Stimulated activated CD4-positive, alpha-beta T cell treated with anti-CD3 and anti-CD28 coated beads, Interleukin-12 subunit alpha, Interleukin-12 subunit beta, amount 100 ng/mL, for 24 hours (primary cell): ENCODE measurements at places on chromosomes 3 and 15.
A peak's percentile ranks its signal among the peaks of the same experiment; 100 is the strongest.

GRCh38 chr3:188656196-188656982, 502.4 kb downstream of the LPP start:
- DNase-seq: no peak

DNA sequence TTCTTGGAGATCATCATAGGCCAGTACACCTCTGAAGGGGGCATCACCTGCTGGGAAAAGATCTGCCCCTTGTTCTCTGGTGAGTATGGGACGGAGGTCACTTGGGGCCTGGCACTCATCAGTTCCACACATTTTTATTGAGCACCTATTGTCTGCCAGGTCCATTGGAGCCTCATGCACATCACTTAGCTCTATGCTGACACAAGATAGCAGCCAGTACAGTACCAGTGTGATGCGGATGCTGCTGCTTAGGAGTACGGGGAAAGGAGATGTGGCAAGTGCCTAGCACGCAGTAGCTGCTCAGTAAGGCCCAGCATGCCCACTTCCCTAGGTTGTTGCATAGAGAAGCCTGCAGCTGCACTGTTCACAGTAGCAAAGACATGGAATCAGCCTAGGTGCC, 43.4 kb downstream of the SLC6A6 start:
- no peak for DNase-seq

- no peak for DNase-seq
Measured at GRCh38 chr3:144482876-144483275, 511.3 kb downstream of the DIPK2A start.

GRCh38 chr3:25456723-25457670, 28.9 kb downstream of the RARB start:
- no peak for DNase-seq

GRCh38 chr3:20028905-20029331, 11.3 kb upstream of the KAT2B start:
- no peak for DNase-seq

- no peak for DNase-seq
Measured at GRCh38 chr3:14031271-14031670, 93.4 kb downstream of the CHCHD4 start.

- DNase-seq: no peak
Measured at GRCh38 chr3:124974691-124975090, 40.1 kb upstream of the MUC13 start.

- DNase-seq: no peak
Measured at GRCh38 chr15:59437142-59437816, 707 bp upstream of the FAM81A start.

- no peak for DNase-seq
Measured at GRCh38 chr3:69178838-69179739, 56.7 kb upstream of the LMOD3 start.

DNA sequence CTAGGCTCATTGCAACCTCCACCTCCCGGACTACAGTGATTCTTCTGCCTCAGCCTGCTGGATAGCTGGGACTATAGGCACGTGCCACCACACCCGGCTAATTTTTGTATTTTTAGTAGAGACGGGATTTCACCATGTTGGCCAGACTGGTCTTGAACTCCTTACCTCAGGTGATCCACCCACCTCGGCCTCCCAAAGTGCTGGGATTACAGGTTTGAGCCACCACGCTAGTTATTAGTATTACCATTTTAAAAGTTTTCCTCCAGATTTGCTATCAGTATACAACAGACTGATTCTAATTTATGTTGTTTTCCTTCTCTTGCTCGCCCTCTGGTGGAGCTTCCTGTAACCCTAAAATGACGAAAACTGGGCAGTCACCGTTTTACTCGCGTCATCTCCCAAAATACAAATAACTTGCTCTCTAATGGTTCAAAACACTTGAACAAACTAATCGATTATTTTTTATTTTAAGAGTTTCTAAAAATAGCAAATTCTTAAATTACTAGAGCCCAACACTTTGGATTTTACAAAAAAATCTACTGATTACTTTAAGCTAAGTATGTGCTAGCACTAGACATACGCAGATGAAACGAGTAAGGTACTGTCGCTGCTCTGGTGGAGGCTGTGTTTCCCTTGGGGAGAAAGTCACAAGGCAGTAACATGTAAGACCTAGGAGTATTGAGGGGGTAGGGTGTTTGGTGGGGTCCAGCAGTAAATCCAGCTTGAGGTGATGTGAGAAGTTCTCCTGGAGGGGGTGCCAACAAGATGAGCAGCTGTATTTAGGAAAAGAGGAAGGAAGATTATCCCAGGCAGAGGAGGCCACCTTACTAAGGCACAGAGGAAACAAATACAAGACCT, 203.3 kb downstream of the MBNL1 start:
- peak; percentile 22 for DNase-seq

GRCh38 chr3:12751571-12751970, 7.5 kb downstream of the TMEM40 start:
- DNase-seq: no peak

DNA sequence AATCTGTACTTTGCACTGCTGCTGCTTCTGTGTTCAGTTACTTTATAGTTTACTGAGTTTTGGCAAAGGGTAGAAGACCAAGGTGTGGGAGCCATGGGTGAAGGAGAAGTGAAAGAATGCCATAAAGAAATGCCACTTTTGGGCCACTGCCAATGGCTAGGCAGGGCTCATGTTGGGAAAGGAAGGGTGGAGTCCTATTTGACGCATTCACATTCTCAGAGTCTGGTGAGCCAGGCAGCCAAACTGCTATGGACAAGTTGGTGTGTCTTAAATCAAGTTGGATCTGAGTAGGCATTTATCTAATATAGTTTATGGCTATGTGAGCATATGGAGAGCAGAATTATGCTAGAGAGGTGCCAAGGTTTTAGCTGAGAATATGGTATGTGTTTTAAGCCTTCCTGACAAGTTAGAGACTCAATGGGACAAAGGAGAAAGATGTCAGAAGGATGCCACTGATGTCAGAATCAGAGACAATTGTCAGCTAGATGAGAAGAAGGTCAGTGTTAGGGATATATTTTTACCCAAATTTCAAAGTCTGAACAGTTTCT, 296.1 kb downstream of the AGBL1 start:
- no peak for DNase-seq

DNA sequence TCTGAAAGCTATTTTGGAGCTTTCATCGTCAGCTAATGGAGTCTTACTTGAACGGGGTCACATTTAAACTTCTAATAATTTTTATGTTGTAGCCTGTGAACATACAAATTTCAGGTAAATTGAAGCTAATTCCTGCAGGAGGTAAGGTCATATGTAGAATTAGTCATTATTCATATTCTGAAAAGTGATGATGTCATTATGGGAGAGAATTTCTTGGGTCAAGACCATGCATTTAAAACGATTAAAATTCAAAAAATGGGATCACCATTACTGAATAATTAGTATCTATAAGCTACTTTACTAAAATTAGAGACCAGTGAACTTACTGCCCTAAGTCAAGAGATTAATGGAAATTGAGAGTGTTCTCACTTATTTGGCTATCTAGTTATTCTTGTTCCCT, 120.4 kb downstream of the CHL1 start:
- DNase-seq: no peak

GRCh38 chr3:15339786-15340215, 7.4 kb upstream of the SH3BP5 start:
- no peak for DNase-seq

DNA sequence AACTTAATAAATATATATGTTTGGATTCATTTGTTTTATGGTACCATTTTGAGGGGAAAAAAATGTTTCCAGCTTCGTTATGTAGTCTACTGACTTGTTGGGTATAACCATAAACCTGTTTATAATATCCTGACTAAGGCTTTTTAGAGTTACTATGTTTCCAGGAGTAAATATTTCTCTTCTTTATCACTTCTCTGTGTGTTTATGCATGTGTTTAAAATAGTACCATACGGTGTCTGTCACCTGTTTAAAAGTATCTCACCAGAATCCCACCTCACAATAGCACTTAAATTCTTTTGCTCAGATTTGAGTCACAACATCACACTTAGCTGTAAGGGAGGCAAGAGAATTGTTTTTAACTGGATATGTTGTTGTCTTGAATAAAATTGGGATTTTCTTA, 15.1 kb downstream of the LACTB start:
- no peak for DNase-seq

- no peak for DNase-seq
Measured at GRCh38 chr3:178295292-178295912, 240.8 kb upstream of the KCNMB2 start.

- DNase-seq: no peak
Measured at GRCh38 chr3:135145581-135145980, 350.5 kb downstream of the EPHB1 start.

GRCh38 chr3:54591157-54591556, 336.7 kb downstream of the LRTM1 start:
- no peak for DNase-seq

DNA sequence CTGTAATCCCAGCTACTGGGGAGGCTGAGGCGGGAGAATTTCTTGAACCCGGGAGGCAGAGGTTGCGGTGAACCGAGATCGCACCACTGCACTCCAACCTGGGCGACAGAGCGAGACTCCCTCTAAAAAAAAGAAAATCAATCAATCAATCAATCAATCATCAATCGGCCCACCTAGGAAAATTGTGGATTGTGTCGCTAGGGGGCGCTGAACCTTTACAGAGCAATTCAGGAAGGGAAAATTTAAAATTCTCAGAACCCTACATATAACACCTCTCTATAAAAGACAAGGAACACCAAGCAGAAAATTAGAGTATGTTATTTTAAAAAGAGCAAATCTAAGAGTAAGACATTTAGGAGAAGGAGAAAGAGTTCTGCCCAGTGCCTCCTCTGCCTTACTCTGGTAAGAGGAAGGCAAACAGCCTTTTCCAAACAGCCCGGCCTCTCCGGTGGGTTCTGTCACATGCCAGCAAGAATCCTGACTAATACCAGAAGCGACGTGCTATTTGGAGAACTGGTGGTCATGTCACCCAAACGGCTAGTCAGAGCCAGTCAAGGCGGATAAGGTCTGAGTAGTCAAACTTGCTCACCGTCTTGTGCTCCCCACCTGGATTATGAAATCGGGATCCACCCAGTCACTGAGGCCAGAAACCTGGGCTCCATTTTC, 22.3 kb upstream of the SMCO1 start:
- no peak for DNase-seq

DNA sequence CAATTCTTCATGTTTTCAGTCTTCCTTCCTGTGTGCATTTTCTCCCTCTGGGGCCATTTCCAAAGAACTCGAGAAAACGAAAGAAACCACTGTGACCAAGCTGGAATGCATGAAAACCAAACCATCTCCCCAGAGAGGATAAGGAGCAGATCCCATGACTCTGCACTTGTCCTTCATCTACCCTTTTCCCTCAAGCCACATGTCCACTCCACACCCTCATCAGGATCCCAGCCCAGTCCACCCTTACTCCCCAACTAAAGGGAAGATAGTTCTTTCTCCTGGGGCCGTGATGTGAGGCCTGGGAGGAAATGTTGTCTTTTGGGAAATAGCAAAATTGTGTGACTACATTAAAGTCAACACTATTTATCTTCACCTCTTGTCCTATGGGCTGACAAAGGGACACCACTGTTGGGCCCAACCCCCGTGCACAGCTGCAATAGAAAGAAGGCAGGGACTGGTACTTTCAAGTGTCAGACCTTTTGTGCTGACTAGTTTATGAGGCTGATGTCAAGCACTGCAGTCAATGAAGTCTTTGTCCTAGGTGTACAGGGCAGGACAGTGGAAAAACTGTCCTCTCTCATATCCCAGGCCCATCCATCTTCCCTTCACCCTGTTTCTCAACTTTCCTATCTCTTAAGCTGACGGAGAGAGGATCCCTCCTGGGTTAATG, 487.1 kb upstream of the NR2F2 start:
- no peak for DNase-seq

DNA sequence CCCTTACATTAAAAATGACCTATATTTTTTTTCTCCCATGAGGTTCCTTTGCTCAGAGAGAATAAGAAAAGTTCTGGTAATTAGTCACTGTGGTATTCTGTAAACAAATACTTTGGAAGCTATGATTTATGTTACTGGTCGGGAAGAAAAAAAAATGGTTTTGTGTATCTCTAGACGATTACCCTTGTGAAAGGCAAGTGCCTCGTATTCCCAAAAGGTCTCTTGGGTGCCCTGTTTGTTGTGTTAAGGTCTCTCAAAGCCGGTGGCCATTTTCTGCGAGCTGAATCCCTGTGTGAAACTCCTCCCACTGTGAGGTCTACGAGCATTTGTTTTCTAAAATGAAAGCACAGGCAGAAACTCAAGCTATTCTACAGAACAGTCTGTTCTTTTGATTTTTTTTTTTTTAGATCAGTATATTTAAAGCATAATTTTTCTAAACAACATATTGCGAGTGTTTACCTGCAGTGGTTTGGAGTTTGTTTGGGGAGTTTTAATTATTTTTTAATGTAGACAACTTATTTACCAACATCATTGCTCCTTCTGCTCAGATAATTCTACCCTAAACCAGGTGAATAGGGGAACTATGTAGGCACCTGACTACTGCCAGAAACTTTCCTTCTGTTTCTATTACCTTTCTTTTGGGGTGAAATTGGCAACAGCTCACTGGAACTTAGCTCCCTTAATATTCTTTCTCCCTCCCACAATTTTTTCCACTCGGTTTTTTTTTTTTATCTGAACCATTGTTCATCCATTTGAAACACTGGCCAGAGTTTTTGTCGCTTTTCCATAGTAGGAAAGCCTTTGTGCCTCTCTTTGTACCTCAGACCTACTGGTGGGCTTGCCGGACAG, 44.0 kb downstream of the ZBTB38 start:
- no peak for DNase-seq

DNA sequence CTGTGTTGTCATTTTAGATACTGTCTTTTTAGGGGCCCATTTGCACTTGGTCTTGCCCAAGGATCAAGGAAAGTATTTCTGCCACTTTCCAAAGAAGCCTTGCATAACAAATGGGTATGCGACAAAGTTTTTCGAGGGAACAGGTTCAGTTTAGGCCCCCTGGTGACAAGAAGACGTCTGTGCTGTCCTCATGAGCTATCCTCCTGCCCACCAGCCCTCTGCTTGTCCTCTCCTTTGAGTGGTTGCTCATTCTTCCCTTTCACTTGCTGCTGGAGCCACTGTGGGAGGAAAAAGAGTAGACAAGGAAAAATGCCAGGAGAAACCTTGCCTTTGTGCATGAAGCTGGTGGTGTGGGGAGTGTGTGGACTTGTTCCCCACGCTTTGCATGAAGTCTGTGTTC, 171.9 kb downstream of the CACNA2D3 start:
- DNase-seq: no peak

DNA sequence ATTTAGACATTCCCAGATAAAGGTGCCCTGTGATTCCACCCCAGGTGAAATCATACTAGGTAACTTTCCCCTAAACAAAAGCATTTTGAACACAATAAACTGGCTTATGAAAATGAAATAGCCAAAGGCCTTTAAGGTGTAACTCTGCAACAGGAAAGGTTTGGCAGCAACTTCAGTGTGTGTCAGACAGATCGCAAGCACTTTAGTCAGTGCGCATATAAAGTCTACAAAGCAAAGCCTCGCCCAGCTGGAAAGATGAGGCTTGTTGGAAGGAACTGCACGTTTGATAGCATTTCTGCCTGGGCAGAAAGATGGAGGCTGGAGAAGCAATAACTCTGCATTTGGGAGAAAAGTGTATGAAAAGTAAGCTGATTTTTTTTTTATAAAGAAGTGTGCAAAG, 57.9 kb downstream of the PRICKLE2 start:
- DNase-seq: no peak

DNA sequence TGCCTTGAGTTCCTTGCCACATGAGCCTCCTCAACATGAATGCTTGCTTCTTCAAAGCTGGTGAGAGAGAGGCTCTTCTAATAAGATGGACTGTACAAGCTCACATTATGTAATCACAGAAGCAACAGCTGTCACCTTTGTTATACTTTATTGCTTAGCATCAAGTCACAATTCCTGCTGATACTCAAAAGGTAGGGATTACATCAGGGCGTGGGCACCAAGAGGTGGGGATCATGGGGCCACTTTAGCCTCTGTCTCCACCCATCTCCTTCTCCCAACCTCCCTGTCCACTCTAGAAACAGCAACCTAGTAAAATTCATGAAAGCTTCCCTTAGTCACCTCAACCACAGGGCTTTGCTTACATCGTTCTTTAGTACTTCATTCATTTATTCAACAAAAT, 95.9 kb downstream of the FAM43A start:
- DNase-seq: no peak
